ENCODE measurements at places on chromosomes 3 and 15.

GRCh38 chr15:32878869-32879805, 161.3 kb downstream of the GREM1 start:
- DNase-seq, result no peak

DNA sequence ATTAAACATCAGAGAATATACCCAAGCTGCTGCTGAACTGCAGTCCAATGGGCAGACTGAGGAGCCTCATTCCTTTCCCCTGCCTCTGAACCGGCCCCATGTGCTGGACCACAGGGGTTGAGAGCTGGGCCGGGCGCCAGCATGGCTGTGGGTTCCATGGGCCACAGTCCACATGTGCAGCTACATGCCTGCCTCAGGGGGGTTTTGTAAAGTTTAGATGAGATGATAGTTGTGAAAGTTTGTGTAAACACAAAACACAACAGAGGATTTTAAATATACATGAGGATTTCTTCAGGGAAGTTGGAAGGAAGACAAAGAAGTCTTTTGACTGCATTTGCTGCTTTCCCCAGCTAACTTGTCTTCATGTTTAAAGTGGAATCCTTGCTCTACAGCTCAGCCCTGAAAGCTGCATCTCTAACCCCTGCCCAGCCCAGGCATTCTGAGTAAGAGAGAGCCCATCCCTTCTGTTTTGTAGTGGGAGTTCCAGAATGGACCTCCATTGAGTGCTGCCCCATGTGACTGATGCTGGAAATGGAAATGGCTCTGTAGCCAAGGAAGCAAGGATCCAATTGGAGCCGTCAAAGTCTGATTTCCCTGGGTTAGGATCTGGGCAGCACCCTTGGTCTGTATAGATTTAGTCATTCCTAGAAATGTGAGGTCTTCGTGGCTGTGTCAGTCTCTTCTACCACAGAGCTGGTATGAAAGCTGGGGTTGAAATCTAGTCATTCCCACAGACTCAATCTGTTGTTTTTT, 17.5 kb downstream of the SLC12A8 start:
- DNase-seq, result no peak

- DNase-seq, result no peak
These were observed 9.8 kb downstream of the HES1 start for GRCh38 chr3:194145702-194146101.

DNA sequence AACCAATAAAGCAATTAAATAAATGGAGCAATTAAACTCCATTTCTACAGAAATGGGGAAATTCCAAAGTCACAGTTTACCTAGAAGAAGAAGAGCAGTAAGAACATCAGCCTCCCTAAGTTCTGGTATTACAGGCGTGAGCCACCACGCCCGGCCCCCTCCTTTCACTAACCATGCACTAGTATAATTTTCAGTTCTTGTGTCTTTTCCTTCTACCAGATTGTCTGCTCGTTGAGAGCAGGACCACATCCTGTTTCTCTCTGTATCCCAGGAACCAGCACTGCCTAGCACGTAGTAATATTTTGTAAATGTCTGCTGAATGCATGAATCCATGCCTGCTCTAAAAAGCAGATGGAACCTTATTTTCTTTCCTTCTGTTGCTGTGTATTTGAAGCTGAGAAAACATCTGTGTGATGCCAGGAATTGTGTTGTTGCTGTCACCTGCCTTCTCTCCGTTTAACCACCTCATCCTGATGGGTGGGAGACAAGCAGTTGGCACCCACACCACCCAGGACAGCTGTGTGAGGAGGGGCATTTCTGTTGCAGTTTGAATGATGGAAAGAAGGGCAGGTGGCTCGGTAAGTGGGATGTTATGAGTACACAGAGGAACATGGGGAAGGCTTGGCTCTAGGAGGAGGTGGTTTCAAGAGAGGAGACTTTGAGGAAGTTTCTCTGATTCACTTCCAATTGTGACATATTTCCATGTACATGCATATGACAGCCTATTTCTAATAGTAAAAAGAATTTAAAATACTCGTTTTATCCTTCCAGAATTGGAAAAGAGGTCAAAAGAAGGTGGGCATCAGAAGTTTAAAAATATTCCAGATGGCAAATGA, 30.1 kb downstream of the PXYLP1 start:
- DNase-seq, result no peak

GRCh38 chr15:39406485-39406884, 174.4 kb upstream of the THBS1 start:
- DNase-seq, result no peak

GRCh38 chr15:40471105-40471807, 472 bp downstream of the CHST14 start:
- no peak for DNase-seq

DNA sequence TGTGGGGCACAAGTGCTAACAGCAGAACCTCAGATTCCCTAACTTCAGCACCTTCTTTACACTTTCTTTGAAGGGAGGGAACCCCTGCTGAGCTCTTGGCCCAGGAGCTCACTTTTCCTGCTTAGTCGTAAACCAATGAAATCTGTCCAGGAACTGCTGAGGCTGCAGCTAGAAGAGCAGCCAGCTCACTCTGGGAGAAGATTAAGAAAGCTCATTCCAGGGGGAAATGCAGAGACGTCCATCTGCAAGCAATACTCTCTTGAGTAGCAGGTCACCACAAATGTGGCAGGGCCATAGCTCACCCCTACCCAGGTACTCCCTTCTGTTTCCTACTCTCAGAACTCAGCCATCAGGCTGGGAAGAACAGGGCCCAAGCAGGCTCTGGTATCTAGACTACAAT, 103.3 kb downstream of the WDR76 start:
- no peak for DNase-seq

- no peak for DNase-seq
These were observed 57.4 kb downstream of the ISG20 start for GRCh38 chr15:88696254-88696653.

All from GM19239 (cell line).